Body of pancreas (tissue), 4 donors: ENCODE measurements at places on chromosomes 2 and 18. TPM values are rescaled to one million over a fixed set of nuclear protein-coding genes. Genes with fewer than 3 reads are reported as not detected.
A peak's percentile ranks its signal among the peaks of the same experiment; 100 is the strongest.

DNA sequence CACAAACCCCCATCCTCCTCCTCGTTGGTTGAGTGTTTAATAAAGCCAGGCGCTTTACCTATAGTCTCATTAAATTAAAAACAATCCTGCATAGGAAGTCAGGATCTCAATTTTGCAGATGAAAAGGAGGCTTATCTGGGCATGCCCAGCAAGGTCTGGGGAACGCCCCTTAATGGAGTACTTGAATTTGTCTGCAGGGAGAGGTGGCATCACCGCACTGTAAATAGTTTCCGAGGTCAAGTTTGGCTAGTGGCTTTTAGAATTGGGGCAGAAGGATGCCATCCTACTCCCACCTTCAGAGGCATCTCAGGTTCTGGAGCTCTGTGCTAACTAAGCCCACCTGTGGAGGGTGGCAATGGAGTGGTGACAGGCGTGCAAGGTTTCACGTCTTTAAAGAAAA lies 149.2 kb downstream of the TGIF1 start:
- DNase-seq = no peak

GRCh38 chr2:176985871-176986270 lies 226.7 kb upstream of the HNRNPA3 start:
- DNase-seq = no peak

DNA sequence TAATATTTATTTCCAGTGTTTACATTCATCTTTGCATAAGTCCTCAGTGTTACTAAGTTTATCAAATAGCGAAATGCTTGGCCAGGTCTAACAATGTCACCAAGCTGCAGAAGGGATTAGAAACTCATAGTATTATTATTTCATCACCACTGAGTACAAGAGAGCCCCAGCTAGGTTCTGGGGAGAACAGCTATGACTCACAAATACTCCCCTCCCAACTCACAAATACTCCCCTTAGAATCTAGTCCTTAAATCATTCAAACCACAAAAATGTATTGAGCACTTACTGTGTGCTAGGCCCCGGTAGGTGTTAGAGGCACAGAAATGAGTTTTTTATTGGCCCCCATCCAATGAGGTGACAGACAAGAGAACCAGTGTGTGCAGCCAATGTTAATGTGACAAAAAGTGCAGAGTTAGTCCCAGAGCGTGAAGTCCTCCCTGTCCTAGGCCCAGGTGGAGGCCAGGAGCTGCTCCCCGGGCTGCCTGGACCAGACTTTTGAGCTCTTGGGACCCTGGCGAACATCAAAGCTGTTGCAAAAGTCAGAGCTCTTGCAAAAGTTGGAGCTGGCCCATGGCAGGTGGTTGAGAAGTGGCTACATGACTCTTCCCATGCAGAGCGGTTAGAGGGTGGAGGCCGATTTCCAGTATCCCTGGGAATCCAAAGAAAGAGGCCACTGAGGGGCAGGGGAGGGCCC lies 9.8 kb downstream of the STEAP3 start:
- no peak for DNase-seq

- no peak for DNase-seq
Observed at GRCh38 chr2:8455236-8456150, 226.4 kb upstream of the ID2 start.

DNA sequence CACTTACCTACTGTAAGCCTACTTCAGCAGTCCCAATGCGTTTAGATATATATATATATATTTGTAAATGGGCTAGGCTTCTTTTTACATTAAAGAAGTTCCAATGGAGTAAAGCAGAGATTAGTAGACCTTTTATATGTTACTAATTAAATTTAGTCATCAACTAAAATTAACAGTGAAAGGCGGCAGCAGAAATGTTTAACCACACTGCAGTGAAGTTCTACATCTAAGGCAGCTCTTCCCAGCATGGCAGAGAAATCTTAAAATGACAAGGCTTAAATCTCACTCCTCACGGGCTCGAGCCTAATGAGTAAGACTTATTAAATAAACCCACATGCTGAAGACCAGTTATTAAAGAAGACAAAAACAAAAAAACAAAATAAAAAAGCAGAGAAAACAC lies 19.1 kb upstream of the KANSL1L start:
- DNase-seq = no peak

KCNG2 gene
- total RNA-seq = not detected

DSG2 gene
- 34.0 TPM for total RNA-seq

DNA sequence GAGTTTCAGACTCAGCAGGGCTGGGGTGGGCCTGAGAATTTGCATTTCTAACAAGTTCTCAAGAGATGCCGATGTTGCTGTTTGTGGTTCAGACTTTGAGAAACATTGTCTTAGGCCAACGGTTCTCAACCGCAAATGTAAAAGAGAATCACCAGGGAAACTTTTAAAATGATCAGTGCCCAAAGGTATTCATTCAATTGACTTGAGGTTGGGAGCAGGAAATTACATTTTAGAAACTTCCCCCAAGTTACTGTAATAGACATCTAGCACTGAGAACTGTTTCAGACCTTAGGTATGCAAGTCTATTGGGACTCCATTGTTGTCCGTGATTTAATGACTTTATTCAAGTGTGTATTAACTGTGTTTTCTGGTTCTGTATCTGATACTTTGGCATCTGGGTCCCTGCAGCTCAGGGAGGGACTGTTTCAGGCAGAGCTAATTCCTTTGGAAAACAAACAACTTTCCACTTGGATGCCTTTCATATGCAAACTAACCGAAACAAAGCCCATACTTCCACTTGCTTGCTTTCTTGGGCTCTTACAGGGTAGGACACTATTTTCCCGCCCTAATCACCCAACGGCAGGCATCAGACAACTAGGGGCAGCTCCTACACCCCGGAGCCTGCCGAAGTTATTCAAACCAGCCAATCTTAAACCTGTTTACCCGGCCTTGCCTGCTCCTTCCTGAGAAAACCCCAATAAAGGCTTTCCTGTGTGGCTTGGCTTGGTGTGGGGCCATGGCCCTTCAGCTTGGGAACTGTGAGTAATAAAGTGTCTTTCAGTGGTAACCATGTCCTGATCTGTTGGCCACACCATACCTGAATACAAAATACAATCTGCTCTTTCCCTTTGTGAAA lies 97.6 kb downstream of the POLE4 start:
- no peak for DNase-seq

GRCh38 chr2:235116885-235117492 lies 165.2 kb downstream of the SH3BP4 start:
- DNase-seq = no peak

DNA sequence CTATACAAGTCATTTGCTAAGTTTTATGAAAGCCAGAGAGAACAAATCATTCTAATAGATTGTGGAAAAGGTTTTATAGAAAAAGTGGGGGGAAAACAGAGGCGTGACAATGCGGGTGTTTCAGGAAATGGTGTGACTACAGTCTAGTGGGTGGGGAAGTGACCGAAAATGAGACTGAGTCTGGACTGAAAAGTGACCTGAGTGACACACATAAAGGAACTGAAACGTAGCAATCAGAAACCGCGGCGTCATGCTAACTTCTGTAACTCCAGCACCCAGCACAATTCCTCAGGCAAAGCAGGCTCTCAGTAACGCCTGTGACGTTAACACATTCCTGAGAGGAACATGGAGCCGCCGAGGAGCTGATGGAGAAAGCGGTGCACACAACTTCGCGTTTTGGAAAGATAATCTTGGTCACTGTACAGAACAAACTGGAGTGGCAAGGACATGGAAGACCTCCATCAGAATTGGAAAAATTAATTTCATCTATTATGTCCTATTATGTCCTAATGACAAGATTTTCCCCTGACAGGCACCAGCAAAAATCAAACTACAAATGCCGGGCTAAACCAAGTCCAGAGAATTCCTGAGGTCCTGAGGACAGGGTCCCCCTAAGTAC lies 1.4 kb upstream of the CD226 start:
- DNase-seq = peak; percentile 48

GRCh38 chr2:165469417-165469816 lies at the start of gene CSRNP3:
TSS of gene CSRNP3 (plus strand) at chr2:165469698. CDS start at chr2:165595066, 125,368 bp downstream.
- peak; percentile 87 for DNase-seq

- DNase-seq = no peak
Observed at GRCh38 chr2:189803431-189803830, 19.2 kb downstream of the PMS1 start.

- no peak for DNase-seq
Observed at GRCh38 chr2:231369580-231370428, 25.7 kb upstream of the B3GNT7 start.

DNA sequence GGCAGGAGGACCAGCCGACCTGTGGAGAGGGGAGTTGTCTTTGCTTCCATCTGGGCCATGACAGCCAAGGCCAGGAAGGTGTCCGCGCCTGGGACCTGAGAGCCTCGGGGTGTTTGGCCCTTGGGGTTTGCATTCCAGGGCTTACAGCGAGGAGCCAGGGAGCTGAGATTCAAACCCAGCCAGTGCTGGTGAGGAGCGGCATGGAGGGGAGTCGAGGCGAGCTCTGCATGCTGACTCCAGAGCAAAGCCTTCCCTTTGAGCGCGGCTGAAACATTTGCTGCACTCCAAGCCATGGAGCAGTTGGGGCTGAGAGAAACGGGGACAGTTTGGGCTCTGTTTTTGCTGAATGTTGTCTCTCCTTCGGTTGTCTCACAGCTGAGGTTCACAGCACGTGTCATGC lies 77.4 kb downstream of the TWIST2 start:
- no peak for DNase-seq

C2orf69 gene
- 4.0 TPM for total RNA-seq

SERPINB10 gene
- total RNA-seq = not detected

GRCh38 chr2:85485815-85486214 lies 53.2 kb upstream of the MAT2A start:
- DNase-seq = no peak

C18orf32 gene
- total RNA-seq = 22.4 TPM

GRCh38 chr2:62724886-62725711 lies 19.6 kb downstream of the EHBP1 start:
- DNase-seq = peak; percentile 30

DNA sequence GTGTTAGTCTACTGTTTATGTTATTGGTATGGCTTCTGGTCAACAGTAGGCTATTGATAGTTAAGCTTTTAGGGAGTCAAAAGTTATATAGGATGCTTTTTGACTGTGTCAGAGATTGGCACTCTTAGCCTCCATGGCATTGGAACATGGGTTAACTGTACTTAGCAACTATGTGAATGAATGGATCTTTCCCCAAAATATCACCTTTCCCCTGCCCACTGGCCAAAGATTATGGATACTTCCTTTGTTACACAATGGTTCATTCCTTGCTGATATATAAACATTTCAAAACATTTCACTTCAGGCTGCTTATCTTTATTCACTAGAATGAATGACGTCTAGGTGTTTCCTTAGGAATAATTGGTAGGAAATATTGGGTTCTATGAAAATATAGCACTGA lies 62.1 kb upstream of the DOCK10 start:
- DNase-seq = no peak

CCL20 gene
- total RNA-seq = not detected

IGFBP2 gene
- 170 TPM for total RNA-seq

LYG1 gene
- not detected for total RNA-seq

- no peak for DNase-seq
Observed at GRCh38 chr18:42087235-42087634, 132.2 kb downstream of the PIK3C3 start.

DNA sequence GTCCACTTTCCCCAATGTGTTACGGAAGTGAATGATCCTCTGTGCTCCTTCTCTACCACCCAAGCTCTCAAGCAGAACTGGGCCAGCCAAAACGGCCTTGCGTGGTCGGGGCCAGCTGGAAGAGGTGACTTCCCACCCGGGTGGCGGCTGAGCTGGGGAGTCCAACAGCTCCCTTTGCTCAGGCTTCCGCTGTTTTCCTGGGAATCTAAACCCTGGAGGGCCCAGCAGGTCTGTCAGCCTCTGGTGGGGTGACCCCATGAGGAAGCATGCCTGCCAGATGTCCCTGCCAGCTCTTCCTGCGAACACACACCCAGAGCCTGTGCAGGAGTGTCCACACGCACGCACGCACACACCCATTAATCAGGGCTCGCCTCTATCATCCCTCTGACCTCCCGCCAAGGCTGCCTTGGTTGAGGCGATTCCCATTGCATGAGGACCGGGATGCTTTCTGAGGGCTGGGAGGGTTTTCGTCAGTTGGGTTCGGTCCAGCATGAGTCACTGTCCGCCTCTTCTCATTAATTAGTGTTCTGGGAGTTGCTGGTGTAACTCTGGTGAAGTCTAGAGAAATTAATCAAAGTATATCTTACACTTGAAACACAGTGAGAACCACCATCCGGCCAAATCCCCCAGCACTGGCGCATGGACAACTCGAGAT lies 90.6 kb downstream of the TWIST2 start:
- DNase-seq = peak; percentile 42

DNA sequence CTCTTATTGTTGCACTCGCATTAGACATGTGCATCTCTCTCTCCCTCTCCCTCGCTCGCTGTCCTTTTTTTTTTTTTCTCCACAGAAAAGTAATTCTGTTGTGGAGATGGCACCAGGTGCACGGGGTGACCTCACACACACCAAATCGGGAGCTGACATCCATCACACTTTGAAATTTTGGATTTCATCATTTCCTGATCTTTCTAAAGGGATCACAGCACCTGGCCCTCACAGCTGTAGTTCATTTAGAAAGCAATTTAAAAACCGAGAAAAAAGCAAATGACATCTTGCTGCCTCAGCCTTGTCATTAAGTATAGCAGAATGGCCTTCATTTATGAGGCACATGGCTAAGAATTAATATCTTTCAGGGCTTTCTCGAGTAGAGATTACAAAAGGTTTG lies 717.2 kb downstream of the RNF144A start:
- DNase-seq = no peak

PKDCC gene
- 93.9 TPM for total RNA-seq
